Activated T-cell treated with anti-CD3 and anti-CD28 coated beads for 1 hour (primary cell): ENCODE measurements at places on chromosomes 3 and 15.
A peak's percentile ranks its signal among the peaks of the same experiment; 100 is the strongest.

GRCh38 chr3:20692675-20693074, 506.7 kb upstream of the SGO1 start:
- no peak for DNase-seq

DNA sequence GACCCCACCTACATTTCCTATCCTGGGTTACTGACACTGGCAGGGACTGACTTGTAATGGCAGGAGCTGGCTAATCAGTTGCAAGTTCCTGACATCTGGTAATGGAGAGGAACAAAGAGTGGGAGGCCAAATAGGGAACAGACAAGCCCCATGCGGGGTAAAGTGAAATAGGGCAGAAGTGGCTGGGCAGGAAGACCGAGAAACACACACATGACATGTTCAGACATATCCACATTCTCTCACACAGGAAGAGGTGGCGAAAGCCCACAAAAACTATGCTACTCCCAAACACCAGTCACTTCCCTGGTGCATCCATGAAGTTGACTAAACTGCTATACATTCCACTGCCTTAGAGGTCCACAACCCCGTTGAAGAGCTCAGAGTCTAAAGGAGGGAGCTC, 394.1 kb upstream of the TBL1XR1 start:
- DNase-seq: no peak

- no peak for DNase-seq
These were observed 73.2 kb downstream of the CD47 start for GRCh38 chr3:108017587-108017986.

DNA sequence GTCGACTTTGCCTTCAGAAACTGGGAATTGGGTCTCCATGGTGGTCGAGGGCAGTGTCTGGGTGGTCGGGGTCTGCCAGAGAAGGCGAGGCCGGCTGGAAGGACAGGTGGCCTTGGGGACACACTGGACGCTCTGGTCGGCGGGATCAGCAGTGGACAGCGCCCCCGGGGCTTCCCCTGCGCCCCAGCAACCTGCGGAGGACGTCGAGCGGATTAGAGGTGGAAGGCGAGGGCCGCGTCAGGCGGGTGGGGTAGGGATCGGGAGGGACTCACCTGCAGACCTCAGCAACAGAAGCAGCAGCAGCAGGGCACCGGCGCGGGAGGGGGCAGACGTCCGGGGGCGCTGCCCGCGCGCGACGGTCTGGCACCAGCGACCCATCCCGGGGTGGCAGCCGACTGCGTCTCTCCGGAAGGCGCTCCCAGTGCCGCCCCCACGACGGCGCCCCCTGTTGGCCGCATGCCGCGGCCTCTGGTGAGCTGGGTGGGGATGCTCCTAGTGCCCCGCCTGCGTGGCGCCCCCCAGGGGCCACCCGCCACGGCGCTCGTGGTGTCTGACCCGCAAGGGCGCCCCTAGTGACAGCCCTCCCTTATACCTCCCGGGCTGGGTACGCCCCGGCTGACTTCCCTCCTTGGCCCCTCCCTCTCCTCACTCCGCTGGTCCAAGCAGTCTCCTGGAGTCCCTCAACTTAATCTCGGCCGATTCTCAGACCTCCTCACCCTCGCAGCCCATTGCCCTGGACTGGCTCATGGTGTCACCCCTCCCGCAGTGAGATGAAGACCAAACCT, at the start of gene PRSS50:
TSS of gene PRSS50 (minus strand) at position 423 of the 785 bp plus-strand sequence. CDS start at position 378, 45 bp downstream.
- no peak for DNase-seq

DNA sequence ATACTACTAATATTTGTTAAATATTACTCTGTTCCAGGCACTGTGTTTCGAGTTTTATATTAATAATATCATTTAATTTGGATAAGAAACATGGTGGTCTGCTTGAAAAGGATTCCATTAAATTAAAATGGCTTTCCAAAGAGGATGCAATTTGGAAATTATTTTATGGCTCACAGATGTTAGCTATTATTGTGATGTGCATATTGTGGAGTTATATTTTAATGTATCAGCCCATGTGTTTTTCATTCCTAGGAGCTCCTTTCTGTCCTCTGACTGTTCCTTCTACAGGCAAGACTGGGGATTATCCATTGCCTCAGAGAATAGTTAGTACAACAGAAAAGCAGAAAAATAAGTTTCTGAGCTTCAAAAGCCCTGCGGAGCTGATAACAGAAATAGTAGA, 376.7 kb upstream of the PDZRN3 start:
- no peak for DNase-seq

DNA sequence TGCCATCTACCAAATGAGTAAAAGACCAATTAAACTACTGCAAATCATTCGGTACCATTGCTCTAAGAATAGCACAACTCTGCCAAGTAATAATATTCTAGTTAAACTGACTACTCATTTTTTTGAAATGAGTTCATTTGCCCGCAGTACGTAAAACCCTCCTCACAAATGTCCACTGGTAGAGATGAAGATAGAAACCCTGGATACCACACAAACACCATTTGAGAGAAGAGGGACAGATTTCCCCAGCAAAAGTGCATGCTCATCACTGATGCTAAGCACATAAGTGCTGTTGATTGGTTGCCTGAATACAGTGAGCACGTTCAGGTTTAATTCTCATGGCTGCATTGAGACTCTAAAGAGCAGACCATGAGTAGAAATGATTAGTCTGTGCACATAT, 34.6 kb upstream of the SEMA6D start:
- no peak for DNase-seq

- peak; percentile 45 for DNase-seq
These were observed at the start of gene TNK2 for GRCh38 chr3:195907934-195908693. TSS of gene TNK2 (minus strand) at chr3:195908551. CDS start at chr3:195888588, 19,963 bp downstream.

- DNase-seq: no peak
These were observed 16.5 kb downstream of the HPS3 start for GRCh38 chr3:149145974-149146373.

DNA sequence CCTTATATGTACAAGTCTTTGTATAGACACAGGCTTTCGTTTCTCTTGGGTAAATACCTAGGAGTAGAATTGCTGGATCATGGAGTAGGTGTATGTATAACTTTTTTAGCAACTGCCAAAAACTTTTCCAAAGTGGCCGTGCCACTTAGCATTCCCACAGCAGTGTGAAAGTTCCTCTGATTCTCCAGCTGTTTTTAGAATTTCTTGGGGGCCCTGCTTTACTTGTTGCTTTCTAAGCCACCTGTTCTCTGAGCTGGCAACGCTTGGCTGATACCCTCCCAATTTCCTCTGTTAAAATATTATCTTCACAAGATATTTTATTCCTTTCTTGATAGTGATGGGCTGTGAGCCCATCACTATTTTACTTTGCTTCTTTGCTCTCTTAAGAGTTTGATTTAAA, 19.2 kb downstream of the LIMD1 start:
- no peak for DNase-seq

- no peak for DNase-seq
These were observed 154.0 kb upstream of the GOLGA6L4 start for GRCh38 chr15:84081391-84082168.

- DNase-seq: no peak
These were observed 698 bp downstream of the MELTF start for GRCh38 chr3:197028728-197029510.
